Keratinocyte (primary cell): ENCODE measurements at places on chromosomes 2 and 18.

- DNase-seq: no peak
Measured at GRCh38 chr2:40028792-40029488, 249.9 kb upstream of the THUMPD2 start.

DNA sequence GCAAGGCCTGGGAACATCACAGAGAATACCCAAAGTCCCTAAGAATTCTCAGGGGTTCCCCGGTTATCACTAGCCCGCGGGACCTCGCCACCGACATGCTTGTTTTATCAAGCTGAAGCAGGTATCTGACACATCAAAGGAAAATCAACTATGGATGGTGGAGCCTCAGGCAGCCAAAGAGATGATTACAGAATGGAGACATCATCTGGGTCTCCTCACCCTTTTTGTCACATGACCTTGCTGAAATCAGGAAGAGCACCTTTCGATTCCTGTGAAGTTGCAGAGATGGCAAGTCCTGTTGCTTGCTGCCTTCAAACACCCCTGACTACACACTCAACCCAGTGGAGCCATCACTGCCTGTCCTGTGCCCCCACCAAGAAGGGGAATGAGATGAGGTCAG lies 19.2 kb upstream of the CAB39 start:
- no peak for DNase-seq

- no peak for DNase-seq
Measured at GRCh38 chr18:41353777-41354528, 601.1 kb upstream of the PIK3C3 start.

DNA sequence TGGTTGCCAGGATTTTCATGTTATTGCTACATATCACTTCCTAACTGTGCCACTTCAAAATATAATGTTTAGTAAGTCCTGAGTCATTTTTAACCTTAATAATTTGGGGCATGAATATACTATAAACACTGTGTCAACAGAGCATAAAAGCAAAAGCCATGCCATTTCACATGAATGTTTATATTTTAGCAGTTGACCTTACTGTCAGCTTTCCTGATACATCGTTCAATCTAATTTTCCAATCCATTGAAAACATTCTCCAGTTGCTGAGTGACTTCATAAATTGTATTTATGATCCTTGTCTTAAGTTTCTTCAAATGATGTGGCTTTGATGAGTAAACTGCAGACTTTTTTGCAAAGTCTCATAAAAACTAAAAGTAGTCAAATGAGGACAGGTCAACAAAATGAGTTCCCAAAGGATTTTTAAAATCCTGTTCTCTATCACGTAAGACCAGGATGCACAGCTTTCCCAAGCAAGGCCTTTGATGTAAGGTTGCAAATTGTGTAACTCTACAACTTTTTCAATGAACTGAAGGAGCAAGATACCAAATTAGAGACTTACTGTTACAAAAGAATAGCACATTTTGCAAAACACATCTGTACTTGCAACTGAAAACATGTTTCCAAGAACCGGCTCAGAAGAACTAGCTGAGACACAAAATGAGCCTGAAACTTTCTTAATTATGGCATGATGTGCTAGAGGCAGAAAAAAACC lies 117.7 kb downstream of the SATB2 start:
- DNase-seq: no peak

GRCh38 chr2:104406261-104406726 lies 447.6 kb upstream of the POU3F3 start:
- DNase-seq: no peak

DNA sequence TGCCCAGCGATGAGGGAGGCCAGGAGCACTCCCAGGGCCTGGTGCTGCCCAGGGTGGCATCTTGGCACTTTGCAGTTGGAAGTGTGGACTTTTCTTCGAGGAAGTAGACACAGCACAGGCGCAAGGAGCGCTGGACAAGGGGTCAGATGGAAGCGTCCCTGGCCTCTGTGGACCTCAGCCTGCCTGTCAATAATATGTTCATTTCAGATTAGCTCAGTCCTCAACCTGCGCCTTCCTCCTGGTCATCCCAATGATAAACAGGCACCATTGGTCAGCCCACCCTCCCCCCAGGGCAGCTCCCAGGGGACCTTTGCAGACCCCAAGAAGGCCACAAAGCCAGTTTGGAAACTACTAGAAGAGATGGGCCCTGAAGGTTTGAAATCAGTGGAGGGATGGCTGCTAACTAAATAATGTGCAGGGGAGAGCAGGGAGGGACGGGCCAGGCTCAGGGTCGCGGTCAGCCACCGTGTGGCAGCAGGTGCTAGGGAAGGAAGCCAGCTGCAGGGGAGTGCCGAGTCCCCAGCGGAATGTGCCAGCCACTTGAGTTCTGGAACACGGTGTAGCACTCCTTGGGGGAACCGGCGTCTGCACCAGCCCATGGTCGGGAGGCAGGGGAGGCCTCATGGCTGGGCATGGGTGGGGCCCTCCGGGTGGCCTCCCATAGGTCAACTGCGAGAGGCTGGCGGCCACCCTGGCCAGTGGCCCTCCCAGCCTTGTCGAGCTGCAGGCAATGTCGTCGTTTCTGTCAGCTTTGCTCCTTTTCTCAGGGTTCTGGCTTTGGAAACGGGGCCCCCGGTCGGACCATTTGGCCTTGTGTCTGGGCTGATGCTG lies 59.9 kb downstream of the ADI1 start:
- DNase-seq: no peak

DNA sequence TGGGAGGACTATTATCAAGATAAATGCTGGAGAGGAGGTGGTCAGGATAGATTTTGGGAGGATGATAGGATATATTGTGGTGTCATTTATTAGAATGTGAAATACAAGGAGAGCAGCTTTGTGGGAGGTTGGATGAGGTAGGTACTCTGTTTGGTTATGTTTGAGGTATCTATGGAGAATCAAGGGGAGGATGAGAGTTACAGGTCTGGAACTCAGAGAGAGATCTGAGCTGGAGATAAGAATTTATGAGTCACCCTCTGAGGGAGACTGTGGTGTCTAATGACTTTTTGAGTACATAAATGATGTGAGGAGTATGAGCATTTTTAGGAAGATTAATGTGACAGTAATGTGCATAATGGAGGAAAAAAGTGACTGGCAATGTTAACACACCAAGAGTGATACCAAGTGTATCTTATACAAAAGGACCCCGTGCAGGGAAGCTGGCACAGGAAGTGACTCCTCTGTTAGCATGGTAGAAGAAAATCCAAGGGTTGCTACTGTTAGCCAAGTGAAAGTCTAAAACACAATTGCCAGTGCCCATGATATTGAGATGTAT lies 48.2 kb downstream of the CRIM1 start:
- DNase-seq: peak; percentile 77

GRCh38 chr2:169362894-169363559 lies 693 bp upstream of the LRP2 start:
- DNase-seq: no peak

DNA sequence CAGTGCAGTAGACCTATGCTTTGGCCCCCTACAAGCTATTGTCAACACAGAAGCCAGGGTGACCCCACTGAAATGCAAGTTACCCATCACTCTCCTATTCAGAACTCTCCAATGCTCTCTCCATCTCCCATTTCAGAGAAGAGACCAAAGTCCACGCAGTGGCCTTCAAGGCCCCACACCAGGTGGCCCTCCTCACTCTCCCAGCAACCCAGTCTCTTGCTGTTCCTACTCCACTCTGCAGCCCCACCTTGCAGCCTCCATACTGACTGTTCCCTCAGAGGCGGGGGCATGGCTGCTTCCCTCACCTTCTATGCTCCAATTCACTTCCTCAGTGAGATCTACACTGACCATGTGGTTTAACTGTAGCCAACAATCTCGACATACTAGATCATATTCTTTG lies 313.3 kb downstream of the CELF4 start:
- DNase-seq: no peak

GRCh38 chr2:100645695-100646429 lies 83.1 kb downstream of the PDCL3 start:
- DNase-seq: no peak

DNA sequence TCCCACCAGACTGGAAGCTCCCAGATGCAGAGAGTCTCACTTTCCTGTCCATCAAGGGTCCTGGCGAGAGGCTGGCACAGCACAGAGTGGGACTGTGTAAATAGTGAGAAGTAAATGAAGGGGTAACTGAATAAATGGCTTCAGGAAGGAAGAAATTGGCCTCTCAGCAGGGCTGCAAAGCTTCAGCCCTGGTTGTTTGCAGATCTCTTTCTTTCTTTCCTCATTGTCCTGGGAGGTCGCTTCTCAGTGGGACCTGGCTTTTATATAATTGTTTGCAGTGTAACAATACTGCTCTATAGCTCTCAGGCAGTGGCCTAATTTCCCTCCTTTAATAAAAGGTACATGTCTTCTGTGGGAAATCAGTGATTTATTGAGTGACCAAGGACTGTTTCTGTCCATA lies 74.9 kb upstream of the GPR45 start:
- DNase-seq: no peak

DNA sequence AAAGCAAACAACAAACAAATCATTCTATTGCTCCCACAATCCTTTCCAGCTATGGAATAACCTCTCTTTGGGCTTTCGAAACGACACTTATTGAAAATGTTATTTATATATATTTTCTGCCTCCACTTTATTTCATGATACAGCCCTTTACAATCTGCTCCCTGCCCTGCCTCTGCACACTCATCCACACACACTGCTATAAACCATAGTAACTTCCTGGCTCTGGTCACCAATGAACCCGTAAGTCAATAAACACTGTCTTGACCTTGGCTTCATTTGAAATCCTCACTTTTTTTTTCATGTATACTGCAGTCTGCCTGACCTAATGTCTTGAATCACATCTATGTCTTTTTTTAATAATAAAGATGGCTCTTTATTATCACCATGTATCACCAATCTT lies 161.5 kb downstream of the SLC39A10 start:
- no peak for DNase-seq

GRCh38 chr2:128473175-128474035 lies 154.7 kb upstream of the HS6ST1 start:
- DNase-seq: no peak

- DNase-seq: no peak
Measured at GRCh38 chr2:37738266-37738885, 66.9 kb upstream of the CDC42EP3 start.

- no peak for DNase-seq
Measured at GRCh38 chr2:215531284-215531683, 95.4 kb upstream of the FN1 start.

DNA sequence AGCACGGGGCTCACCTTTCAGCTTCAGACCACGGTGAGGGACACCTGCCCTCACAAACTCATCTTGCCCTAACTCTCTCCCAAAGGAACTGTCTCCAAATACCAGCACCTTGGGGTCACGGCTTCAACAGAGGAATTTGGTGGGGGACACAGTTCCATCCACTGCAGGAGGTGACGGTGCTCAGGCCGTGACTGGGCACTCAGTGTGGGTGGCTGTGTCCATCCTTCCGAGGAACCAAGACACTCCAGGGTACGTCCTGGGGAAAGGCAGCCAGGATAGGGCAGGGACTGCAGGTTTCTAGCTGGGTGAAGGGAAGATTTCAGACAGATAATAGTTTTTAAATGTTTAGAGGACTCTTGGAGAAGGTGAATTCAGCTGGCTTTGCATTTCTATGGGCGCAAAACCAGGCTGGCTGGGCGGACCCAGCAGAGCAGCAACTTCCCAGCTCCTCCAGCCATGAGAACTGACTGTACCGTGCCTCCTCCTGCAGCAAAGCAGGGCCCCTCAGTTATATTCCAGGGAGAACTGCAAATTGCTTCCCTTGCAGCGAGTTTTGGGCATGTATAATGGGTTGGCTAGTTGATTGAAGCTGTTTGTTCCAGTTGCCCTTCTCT lies 23.9 kb upstream of the ALLC start:
- DNase-seq: no peak

- no peak for DNase-seq
Measured at GRCh38 chr2:104850361-104851290, 3.3 kb upstream of the POU3F3 start.

DNA sequence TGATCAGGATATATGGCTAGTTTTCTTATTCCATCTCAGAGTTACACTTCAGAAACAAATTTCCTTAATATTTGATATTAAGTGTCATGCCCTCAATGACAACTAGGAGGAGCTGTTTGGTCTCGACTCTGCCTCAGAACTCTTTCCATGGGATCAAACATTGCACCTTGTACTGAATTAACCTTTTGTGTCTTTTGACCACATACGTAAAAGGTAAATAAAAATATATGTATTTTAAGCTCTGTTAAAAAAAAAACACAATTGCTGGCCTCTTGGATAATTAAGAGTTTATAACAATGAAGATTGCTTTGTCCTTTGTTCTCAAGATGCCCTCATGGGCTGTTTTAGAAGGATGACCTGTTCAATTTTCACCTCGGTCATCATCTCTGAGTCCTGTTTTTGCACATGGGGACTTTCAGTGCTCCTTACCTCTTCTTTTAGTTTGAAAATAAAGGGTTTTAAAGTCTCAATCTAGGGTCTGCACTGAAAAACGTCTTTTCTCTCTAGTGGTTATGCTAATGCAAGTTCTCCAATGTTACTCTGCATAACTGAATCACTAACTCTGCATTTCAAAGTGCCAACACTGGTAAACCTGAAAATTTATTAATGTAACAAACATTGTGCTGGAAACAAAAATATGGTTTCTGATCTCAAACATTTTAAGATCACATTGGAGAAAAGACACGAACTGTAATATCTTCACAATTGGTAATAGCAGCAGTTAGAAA lies 18.8 kb upstream of the FN1 start:
- DNase-seq: no peak

DNA sequence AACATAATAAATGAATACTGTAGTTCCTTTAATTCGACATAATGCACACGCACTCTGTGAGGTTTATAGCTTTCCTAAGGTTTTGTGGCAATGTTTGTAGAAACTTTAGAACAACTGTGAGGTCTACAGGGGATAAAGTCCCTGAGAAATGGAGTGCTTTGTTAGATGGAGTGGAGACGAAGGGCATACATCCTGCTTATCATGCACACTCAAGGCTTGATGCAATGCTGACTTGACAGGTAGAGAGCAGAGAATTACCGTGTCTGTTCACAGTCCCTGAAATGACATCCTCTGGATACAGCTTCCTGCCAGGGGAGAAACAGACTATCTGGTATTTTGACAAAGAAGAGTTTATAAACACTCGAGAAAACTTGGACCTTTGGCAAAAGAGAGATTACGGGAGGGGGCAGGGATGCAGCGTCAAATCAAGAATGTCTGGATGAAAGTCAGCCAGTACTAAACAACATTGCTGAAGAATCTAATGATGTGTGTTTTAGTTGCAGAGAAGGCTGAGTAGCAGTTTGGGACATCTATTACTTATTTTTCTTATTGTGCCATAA lies 766.9 kb upstream of the ZEB2 start:
- no peak for DNase-seq

- DNase-seq: no peak
Measured at GRCh38 chr2:52976143-52976949, 791.3 kb upstream of the CHAC2 start.

GRCh38 chr2:217168496-217168895 lies 308.6 kb upstream of the TNP1 start:
- DNase-seq: no peak

- DNase-seq: no peak
Measured at GRCh38 chr2:224195925-224196571, 157.0 kb upstream of the SERPINE2 start.

DNA sequence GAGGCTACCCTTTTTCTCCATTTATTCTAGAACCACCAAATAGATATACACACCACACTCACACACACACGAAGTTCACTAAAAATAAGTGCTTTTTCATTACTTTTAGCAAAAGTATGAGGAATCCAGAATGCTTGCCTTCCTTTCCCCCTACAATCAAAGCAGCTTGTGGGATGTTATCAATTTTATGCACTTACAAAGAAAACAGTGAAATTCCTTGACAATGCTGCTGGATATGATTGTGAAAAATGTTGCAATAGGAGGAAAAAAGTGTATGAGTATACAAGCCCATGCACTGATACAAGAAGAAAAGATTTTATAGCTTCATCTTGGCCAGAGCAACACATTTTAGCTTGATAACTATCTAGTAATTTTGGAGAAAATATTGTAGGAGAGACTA lies 269.2 kb downstream of the XIRP2 start:
- DNase-seq: no peak

- no peak for DNase-seq
Measured at GRCh38 chr2:24831221-24832072, 38.2 kb downstream of the CENPO start.
